GM23338 (cell line): ENCODE measurements at places on chromosomes 7 and 10. TPM values are rescaled to one million over a fixed set of nuclear protein-coding genes. Genes with fewer than 3 reads are reported as not detected.
A peak's percentile ranks its signal among the peaks of the same experiment; 100 is the strongest.

SMO gene
- 57.7 and 61.5 TPM in 2 replicates for total RNA-seq

SPDYE8 gene
- not detected in 2 replicates for total RNA-seq

RHOBTB1 gene
- total RNA-seq = 13.2 and 24.8 TPM in 2 replicates

- DNase-seq = no peak
- H3K4me3 ChIP-seq = no peak overlapping the region
Measured at GRCh38 chr10:31123946-31124345, 92.3 kb upstream of the ZNF438 start.

GRCh38 chr10:62333135-62333889 lies 40.9 kb upstream of the ZNF365 start:
- no peak overlapping the region for H3K27ac ChIP-seq
- H3K27me3 ChIP-seq = no peaks in the 10 kb centered on the region
- H3K4me1 ChIP-seq = no peaks in the 10 kb centered on the region
- H3K4me3 ChIP-seq = no peak overlapping the region

- H3K27me3 ChIP-seq = no peaks in the 10 kb centered on the region
- DNase-seq = no peak
- no peaks in the 10 kb centered on the region for H3K4me1 ChIP-seq
- no peaks in the 10 kb centered on the region for H3K36me3 ChIP-seq
Measured at GRCh38 chr10:20988357-20988983, 91.4 kb upstream of the NEBL start.

DNA sequence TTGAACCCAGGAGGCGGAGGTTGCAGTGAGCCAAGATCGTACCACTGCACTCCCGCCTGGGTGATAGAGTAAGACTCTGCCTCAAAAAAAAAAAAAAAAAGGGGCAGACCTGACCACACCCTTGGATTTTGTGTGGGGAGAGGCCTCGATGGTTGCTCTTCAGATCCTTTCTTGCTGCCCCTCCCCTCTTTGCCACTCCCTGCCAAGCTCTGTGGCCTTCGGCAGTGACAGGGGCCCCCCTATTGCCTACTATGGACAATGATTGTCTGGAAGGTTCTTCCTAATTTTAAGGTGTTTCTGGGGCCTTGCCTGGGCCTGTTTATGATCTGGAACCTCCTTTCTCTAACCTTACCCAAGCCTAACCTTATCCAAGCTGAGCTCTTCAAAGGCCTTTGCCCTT lies 795 bp downstream of the PRF1 start:
- H3K27me3 ChIP-seq = no peaks in the 10 kb centered on the region
- no peak overlapping the region for H3K27ac ChIP-seq
- no peaks in the 10 kb centered on the region for H3K36me3 ChIP-seq
- DNase-seq = no peak
- H3K4me3 ChIP-seq = no peak overlapping the region

DNA sequence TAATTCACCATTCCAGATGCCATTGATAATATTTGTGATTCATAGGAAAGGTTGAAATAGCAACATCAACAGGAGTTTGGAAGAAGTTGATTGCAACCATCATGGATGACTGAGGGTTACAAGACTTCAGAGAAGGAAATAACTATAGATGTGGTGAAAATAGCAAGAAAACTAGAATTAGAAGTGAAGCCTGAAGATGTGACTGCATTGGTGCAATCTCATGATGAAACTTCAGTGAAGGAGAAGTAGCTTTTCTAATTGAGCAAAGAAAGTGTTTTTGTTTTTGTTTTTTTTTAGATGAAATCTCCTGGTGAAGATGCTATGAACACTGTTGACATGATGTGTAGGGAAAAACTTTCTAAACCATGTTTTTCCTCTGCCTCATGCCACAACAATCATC lies 18.7 kb upstream of the CD36 start:
- no peaks in the 10 kb centered on the region for H3K27me3 ChIP-seq
- H3K4me3 ChIP-seq = no peak overlapping the region
- H3K27ac ChIP-seq = no peak overlapping the region
- peaks cover 7% of the 10 kb centered on the region for H3K4me1 ChIP-seq
- DNase-seq = no peak

DNA sequence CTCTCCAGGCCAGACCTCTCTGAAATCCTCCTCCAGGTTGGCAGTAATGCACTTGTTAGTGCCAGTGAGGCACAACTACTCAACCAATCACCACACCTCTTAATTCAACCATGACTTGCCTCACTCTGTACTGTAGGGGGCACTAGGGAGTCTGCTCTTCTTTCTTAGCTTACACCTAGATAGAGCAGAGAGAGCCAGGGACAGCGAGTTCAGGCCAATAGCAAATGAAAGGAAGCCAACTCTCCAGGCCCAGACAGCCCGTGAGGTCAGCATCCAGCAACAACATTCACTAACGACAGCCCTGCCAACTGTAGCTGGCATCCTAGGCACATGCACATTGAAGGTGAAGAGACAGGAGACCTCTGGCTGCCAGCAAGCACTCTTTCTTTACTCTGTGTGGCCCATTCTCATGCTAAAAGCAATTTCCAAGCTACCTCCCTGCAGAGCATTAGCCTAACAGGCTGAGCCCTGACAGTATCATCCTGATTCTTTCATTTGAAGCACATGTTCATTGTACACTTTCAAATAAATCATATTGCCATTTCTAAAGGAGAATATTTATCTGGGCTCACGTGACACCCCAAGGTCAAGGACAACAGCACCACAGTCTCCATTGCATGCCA lies 136.3 kb downstream of the DPY19L1 start:
- H3K36me3 ChIP-seq = 0 out of 2 replicates have a peak, but pooled peaks cover 4% of the 10 kb centered on the region
- H3K4me3 ChIP-seq = no peak overlapping the region
- peaks cover 16% of the 10 kb centered on the region for H3K4me1 ChIP-seq
- no peak overlapping the region for H3K27ac ChIP-seq
- no peaks in the 10 kb centered on the region for H3K27me3 ChIP-seq

- H3K36me3 ChIP-seq = no peaks in the 10 kb centered on the region
- no peaks in the 10 kb centered on the region for H3K4me1 ChIP-seq
- H3K27me3 ChIP-seq = no peaks in the 10 kb centered on the region
- no peak overlapping the region for H3K27ac ChIP-seq
Measured at GRCh38 chr7:139916717-139917395, 87.8 kb downstream of the TBXAS1 start.

- H3K4me1 ChIP-seq = peaks cover 17% of the 10 kb centered on the region; the same call in 1 of the 2 replicates
- no peaks in the 10 kb centered on the region for H3K27me3 ChIP-seq
- no peak overlapping the region for H3K4me3 ChIP-seq
- DNase-seq = no peak
- no peaks in the 10 kb centered on the region for H3K36me3 ChIP-seq
- no peak overlapping the region for H3K27ac ChIP-seq
Measured at GRCh38 chr7:28269700-28270361, 89.2 kb upstream of the JAZF1 start.

DNA sequence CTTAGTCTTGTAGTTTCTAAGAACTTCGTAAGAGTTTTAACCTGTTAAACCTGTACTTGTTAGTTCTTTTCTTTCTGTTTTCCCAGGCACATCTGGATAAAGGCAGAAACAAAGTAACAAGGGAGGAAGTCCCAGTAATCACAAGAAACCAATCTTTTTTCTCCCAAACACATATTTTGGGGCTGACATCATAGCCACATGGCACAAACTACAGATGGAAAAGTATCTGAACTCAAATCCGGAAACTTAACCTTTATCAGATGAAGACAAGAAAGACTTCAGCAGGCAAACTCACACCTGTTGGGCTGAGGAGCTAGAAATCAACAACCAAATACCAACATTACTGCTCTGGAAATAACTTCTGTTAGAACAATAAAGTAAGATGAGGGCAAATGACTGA lies 67.1 kb downstream of the CUBN start:
- H3K4me1 ChIP-seq = 0 out of 2 replicates have a peak, but pooled peaks cover 10% of the 10 kb centered on the region
- no peak overlapping the region for H3K4me3 ChIP-seq
- no peaks in the 10 kb centered on the region for H3K27me3 ChIP-seq
- no peak for DNase-seq
- H3K36me3 ChIP-seq = no peaks in the 10 kb centered on the region

DNA sequence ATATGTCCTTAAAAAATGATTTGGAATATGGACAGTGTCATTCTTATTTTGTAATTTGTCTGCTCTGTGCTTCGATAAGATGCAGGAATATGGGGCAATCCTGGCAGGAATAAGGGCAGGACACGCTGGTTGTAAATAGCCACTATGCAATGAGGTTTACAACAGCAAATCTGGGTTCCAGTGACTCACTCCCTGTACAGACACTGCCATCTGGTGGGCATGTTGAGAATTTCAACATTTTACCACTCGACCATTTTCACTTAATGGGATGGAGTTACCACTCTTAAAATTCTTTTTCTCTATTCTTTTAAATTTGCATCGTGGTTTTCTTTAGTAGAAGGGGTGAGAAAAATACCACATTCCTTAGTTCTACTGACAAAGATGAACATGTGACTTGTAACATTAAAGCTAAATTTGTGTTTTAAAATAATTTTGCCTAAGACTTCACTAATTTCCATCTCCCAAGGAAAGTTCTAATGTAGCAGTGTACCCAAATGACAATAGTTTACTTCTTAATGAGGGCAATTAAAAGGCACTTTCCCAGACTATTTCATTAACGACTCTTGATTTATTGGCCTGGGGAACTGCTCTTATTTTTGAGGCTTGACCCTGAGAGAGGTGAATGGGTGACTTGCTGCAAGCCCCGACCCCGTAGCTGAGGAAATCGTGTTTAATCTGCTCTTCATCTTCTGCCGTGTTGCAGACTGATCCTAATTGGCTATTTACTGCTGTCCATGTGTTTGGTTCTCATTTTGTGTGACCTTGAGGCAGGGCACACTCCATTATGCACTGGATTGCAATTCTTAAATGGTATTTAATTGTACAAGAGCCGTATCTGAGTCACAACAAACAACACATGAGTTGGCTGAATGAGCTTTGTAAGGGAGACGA lies 173.6 kb upstream of the IMMP2L start:
- no peaks in the 10 kb centered on the region for H3K36me3 ChIP-seq
- no peak overlapping the region for H3K4me3 ChIP-seq
- no peaks in the 10 kb centered on the region for H3K4me1 ChIP-seq
- DNase-seq = peak; percentile 87

DNA sequence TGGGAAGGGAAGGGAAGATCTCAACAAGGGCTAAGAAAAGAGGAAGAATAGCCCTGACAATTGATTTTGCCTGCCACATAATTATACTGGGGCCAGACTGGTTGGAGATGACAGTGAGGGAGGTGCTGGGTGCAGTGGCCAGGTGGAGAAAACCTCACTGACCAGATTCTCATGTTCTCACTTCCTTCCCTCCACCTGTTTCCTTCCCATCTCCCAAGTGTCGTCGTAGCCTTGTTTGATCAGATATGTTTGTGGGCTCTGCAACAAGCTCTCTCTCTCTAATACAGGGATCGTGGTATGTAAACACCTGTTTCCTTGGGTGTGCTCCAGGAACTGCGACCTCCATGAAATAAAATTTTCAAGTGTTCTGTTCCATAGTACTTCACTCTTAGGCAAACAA lies 60.2 kb downstream of the VCL start:
- peaks cover 8% of the 10 kb centered on the region; the same call in 1 of the 2 replicates for H3K4me1 ChIP-seq
- 0 out of 2 replicates have a peak, but pooled peaks cover 7% of the 10 kb centered on the region for H3K36me3 ChIP-seq

DNA sequence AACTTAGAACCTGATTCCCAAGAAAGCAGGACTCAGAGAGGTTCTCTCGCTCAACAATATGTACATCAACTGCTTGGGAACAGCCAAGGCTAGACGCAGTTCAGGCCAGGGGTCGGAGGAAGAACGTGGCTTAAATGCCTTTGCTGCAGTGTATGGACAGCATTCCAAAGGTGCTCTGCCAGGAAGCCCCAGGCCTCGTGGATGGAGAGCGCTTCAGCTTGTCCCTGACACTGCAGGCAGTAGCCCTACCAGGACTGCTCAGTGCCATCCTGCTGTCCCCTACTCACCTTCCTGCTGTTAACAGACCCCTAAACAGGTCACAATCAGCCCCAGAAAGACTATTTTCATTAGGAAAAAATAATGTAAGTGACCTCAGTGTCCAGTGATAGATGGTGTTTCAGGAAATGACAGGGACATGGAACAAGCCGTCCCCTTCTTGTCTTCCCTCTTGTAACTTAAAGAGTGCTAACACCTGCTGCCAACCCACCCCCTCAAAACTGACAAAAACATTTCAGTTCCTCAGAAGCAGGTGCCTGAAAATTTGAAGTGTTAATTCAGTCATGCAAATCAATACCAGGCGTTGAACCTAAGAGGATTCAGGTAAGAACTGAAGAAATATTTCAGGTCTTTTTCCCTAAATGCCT lies 16.5 kb downstream of the CREB3L2 start:
- no peak overlapping the region for H3K4me3 ChIP-seq
- peaks cover 27% of the 10 kb centered on the region for H3K4me1 ChIP-seq
- H3K27me3 ChIP-seq = no peaks in the 10 kb centered on the region
- peak; percentile 30 for DNase-seq
- peak overlapping the region; percentile 7 for H3K27ac ChIP-seq
- H3K36me3 ChIP-seq = no peaks in the 10 kb centered on the region; the same call in 1 of the 2 replicates

DNA sequence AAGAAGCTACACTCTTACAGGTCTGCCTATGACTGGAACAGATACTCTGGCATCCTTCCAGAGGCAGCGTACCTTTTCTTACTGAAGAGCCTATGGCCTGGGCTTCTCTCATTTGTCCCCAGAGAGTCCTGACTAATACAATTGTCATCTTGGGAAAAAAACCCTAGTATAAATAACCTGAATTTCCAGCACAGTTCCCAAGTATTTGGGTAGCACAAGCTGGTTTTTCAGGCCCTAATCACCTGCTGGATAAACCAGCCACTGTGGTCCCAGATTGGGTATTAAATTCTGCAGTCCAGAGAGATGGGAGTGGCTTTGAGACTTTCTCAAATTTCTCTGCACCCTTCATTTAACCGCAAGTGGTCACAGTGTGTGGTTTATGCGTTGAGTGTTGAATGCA lies 186.8 kb upstream of the NEBL start:
- no peaks in the 10 kb centered on the region for H3K36me3 ChIP-seq
- DNase-seq = no peak
- H3K27me3 ChIP-seq = no peaks in the 10 kb centered on the region
- no peak overlapping the region for H3K27ac ChIP-seq
- no peak overlapping the region for H3K4me3 ChIP-seq

- no peaks in the 10 kb centered on the region for H3K36me3 ChIP-seq
- no peak overlapping the region for H3K4me3 ChIP-seq
- no peak overlapping the region for H3K27ac ChIP-seq
- peaks cover 51% of the 10 kb centered on the region for H3K4me1 ChIP-seq
- DNase-seq = no peak
- H3K27me3 ChIP-seq = no peaks in the 10 kb centered on the region
Measured at GRCh38 chr7:143372070-143372469, 9.1 kb upstream of the ZYX start.

DNA sequence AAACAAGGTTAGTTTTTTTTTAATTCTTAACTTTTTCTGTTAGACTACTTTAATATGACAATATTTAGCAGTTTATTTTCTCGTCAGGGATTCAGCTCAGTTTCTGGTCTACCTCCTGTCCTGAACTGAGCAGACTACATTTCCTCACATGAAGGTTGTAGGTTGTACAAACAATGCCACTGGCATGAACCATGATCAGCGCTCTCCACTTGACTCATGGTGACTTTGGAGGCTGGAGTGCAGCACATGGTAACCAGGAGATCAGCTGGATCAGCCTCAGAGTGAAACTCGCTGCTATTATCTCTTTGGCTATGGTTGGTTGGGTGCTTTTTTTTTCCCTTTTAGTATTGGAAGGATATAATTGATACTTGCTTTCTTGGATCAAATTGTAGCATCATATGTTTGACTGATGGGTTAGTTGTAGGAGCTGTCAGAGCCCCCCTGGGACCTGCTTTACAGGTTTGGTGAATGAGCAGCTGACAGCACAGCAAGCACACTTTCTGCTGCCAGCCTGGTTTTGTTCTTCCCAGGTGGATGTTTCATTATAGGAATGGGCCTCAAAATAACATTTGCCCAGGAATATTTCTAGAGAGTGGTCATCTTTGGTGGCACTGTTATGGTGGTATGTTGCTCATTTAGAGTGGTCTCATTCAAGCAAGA lies 556.4 kb downstream of the AUTS2 start:
- DNase-seq = no peak
- H3K27me3 ChIP-seq = no peaks in the 10 kb centered on the region
- H3K36me3 ChIP-seq = no peaks in the 10 kb centered on the region
- no peaks in the 10 kb centered on the region; the same call in 1 of the 2 replicates for H3K4me1 ChIP-seq
- no peak overlapping the region for H3K27ac ChIP-seq
